ENCODE measurements at places on chromosomes 6 and 20.
A peak's percentile ranks its signal among the peaks of the same experiment; 100 is the strongest.

- DNase-seq: peak; percentile 21
Observed at GRCh38 chr6:28589234-28589956, 63.7 kb downstream of the GPX5 start.

DNA sequence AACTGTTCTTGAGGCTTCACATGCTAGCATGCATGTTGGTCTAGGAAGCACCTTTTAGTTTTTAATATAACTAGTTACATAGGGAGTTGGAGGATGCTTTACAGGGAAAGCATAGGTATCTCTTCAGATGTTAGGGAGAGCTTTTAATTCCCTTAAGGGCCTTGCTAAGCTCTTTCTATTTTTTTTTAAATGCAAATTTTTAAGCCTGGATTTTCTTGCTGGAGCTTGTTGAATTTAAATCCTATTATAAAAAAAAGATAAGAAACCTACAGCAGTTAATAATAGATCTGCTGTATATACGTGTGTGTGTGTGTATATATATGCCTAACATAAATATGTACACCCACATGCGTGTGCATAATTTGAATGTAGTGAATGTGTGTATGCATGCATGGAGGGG, 79.0 kb downstream of the FIG4 start:
- no peak for DNase-seq

- no peak for DNase-seq
Observed at GRCh38 chr20:13424174-13424833, 203.2 kb downstream of the ISM1 start.

- DNase-seq: peak; percentile 83
Observed at GRCh38 chr6:27894839-27895762, 17.1 kb downstream of the OR2B2 start.

DNA sequence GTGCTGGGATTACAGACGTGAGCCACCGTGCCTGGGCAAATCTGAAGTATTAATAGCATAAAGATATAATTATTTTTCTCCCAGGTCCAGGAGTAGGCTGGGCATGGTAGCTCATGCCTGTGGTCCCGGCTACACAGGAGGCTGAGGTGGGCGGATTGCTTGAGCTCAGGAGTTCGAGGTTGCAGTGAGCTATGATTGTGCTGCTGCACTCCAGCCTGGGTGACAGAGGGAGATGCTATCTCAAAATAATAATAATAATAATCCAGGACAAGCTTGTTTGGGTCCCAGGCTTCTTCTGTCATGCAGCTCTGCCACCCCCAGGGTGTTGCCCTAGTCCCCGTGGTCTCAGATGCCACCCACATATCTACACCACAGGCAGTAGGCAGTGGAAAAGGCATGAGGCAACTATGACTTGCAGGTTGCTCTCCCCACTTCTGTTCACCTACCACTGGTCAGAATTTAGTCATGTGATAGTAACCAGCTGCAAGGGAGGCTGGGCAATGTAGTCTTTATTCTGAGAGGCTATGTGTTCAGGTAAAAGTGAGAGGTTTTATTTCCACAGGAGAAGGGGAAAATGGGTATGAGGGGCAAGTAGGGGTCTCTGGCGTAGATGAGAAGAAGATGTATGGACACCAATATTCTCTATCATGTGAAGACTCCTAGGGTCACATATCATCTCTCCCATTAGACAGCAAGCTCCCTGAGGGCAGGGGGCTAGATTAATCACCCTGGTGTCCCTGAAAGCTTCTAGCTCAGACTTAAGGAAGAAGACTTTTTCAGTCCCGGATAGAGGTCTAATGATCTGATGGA, 25.7 kb downstream of the TCF15 start:
- DNase-seq: peak; percentile 3

- DNase-seq: no peak
Observed at GRCh38 chr6:37072526-37072925, 67.1 kb downstream of the FGD2 start.

DNA sequence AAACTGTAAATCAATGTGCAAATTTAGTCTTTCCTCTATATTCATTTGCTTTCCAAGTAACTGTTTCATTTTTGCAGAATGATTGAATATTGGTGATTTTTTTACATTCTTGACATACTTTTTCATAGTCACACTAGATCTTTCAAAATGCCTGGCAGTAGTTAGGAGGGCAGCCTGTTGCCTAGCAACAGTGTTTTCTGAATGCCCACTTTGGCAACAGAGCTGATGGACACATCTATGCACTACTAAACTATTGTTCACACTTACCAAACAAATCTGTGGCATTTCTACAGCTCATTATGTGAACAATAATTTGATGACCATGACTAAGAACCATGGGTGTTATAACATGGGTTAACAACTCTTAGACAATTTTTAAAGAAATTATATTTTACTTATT, 438.0 kb upstream of the IMPG1 start:
- no peak for DNase-seq

GRCh38 chr6:22043284-22043962, 253.4 kb downstream of the PRL start:
- no peak for DNase-seq

GRCh38 chr6:91782802-91783201, 1195.9 kb upstream of the MAP3K7 start:
- no peak for DNase-seq

- peak; percentile 71 for DNase-seq
Observed at GRCh38 chr6:43724914-43725642, 37.5 kb upstream of the MRPS18A start.

- no peak for DNase-seq
Observed at GRCh38 chr6:166389119-166389518, 6.4 kb upstream of the MPC1 start.
